ENCODE measurements at places on chromosomes 12 and 14.

DNA sequence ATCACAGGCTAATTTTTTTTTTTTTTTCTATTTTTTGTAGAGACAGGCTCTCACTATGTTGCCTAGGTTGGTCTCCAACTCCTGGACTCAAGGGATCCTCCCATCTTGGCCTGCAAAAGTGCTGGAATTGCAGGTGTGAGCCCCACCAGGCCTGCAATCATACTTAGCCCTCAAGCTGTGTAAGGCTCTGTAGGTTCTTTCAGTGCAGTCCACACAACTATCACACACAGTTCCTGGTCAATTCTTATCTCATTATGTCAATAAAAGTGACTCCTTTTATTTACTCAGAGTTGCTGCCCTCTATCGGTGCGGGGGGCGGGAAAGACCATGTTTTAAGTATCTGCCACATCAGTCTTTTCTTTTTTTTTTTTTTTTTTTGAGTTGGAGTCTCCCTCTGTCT is 29.0 kb downstream of the SLC2A3 start:
- no peak for DNase-seq

DNA sequence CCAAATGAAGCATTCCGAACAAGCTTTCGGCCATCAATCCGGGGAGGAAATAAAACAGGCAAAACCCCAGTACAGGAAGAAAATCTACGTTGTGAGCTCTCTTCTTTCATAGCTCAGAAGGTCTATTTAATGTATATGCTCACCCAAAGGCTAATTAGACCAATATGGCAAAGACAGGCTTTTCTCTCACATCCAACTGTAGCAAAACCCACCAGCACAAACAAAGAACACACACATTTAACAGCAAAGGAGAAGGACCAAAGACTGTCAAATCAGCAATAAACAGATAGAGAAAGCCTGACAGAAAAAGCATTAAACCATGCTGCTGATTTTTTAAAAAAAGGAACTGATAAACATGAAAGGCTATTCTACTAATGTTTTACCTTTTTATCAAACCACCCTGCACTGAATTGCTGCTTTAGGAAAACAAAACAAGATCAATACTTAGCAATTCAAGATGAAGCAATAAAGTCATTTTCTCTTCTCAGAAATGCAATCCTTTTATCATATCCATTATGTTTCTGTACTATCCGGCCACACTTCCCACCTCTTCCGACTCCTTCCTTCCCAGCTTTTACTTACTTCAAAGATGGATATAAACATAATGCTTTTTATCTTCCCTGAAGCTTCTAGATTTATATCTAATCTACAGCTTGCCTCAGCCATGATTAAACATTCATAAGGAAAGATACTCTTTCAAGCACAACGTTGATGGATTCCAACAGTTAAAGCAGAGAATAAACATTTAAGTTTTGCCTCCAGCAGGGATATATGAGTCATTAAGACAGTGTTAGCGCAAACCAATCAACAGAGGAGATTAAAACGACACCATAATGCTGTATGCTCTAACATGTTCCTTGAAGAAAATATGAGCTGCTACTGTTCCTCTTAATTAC is 74.6 kb upstream of the BBS10 start:
- DNase-seq = no peak

GRCh38 chr12:128871516-128871892 is 18.2 kb downstream of the GLT1D1 start:
- DNase-seq = no peak

- no peak for DNase-seq
Measured at GRCh38 chr12:57213763-57214397, 2.7 kb upstream of the NXPH4 start.

DNA sequence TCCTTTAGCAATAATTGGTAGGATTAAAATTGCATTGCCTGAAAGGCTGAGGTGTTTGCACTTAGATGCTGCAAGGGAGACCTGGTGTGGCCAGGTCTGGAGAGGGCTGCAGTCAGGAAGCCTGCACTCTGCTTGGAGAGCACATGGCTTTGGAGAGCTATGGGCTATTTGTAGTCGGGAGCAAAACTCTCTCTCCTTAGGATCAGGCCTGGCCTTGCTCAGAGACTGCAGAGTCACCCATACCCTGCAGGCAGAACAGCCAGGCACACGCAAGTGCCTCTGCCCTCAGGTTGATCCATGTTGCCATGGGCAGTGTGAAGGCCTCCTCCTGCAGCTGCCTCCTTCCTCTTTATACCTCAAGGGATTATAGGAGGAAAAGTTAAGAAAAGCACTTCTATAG is 26.8 kb downstream of the CKB start:
- DNase-seq = no peak

DNA sequence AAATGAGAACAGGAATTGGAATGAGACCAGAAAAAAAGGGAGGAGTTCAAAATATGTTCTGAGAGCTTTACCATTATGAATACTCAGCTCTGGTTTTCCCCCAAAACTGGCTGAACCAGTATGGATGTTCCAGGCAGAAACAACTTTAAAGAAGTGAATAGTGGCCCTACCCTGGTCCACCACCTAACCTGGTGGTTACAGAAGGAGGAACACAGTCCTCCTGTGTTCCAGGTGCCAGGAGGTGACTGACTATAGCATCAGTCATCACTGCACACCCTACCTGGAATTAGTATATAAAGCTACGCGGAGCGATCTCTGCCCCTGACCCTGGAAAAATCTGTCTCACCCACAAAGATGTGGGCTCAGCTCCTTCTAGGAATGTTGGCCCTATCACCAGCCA is at the start of gene A2ML1:
Gene A2ML1 (plus strand): TSS at position 324 of the 400 bp plus-strand sequence. CDS start 31 bp downstream, at position 355.
- DNase-seq = no peak

DNA sequence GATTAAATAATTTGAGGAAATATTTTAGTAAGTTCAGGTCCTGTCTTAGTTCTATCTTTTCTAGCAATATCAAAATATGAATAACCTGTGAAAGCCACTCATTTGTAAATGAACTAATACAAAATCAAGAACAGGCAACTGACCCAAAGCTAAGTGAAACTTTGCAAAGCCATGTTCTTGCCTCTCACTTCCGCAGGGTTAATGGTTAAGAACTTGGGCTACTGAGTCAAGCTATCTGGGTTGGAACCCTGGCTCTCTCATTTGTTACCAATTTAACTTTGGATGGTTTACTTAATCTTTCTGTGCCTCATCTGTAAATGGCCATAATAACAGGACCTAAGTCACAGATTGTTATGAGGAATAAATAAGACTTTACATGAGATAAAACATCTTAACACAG is 2.8 kb downstream of the KIF21A start:
- no peak for DNase-seq

GRCh38 chr12:43742106-43742505 is 16.5 kb downstream of the PUS7L start:
- no peak for DNase-seq

DNA sequence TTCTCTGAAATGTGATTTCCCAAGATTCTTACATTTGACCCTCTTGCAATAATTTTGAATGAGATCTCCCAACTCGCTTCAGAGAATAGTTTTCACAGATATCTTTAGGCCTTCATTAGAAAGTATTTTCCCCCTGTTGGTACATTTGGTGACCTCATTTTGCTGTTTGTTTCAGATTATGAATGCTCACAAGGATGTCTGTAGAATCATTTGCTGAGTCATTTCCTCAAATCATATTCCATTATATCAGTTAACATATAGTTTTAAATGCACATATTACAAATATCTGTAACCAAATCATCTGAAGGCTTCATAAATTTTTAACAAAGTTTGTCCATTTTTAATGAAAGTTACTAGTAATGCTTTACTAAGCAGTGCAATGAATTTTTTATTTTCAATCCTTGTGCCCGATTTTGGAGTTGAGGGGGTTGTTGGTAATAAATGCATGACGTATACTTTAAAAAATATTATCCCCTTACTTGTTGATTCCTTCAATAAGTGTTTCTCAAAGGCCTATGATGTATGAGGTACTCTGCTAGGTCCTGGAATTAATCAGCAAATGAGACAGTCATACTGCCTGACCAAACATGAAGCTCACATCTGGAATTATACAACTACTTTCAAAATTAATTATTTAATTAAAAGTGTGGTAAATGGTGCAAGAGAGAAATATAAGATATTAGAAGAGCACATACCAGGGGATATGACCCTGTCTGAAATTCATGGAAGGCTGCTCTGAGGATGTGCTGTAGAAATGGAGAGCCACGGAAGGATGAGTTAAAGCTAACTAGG is 126.9 kb upstream of the RAP1B start:
- no peak for DNase-seq

DNA sequence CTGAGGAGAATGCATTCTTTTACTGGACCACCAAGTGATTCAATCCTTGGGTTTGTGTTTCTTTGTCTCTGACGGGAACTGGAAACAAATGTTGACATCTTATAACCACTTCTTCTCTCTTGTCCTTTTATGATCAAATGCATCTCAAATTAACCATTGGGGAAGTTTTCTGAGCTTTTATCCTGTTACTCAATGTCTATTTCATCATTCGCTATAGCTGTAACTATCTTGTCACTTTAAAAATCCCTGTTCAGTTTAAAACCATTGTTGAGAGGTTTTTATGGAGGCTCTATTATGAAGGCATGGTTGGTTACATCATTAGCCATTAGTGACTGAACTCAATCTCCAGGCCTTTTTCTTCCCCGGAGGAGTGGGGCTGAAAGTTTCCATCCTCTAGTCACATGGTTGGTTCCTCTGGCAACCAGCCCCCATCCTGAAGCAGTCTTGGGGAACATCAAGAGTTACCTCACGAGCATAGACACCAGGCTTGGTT is 2.7 kb upstream of the CLEC6A start:
- DNase-seq = no peak

DNA sequence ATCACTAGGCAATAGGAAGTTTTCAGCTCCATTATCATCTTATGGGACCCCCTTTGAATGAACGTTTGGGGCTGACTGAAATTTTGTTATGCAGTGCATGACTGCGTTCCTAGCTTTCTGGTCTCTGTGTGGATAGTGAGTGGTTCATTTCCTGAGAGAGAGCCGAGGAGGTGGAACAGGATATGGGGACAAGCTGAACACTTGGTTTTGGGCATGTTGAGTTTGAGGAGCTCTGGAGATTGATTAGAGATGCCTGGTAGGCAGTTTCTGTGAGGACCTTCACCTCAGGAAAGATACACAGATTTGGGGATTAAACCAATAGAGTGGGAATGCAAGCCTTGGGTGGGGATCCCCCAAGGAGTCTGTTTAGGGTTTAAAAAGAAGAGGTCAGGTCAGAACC is 27.7 kb downstream of the TEAD4 start:
- no peak for DNase-seq

DNA sequence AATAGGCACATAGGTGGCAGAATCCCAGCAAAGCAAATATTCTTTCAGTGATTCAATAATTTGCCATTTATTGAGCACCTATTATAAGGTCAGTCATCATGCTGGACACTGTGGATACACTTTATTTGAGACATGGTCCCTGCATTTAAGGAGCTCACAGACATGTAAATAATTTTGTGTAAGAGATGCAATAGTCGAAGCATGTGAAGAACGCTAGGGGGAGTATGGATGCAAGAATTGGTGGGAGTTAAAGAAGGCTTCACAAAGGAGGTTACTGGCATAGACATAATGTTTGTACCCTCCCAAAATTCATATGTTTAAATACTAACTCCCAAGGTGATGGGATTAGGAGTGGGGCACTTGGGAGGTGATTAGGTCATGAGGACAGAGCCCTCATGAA is 260.6 kb upstream of the GARIN6 start:
- DNase-seq = no peak

DNA sequence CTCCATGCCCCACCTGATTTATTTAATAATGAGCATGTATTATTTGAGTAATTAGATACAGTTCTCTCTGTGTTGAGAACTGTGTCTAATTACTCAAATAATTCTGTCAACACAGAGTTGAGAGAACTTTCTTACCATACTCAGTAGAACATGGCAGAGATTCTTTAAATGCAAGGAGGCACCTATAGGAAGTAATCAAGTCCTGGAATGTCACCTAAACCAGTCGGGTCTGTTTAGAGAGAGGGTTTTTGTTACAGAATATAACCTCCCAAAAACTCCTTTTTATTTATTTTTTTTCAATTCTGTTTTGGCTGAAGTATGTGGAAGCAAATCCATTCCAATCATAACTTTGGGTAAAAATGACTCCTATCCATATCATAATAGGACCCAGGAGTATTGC is 37.5 kb upstream of the CIT start:
- DNase-seq = no peak

GRCh38 chr12:71645268-71645667 is 18.4 kb downstream of the ZFC3H1 start:
- no peak for DNase-seq

GRCh38 chr14:68094752-68095151 is 275.2 kb downstream of the RAD51B start:
- DNase-seq = no peak

DNA sequence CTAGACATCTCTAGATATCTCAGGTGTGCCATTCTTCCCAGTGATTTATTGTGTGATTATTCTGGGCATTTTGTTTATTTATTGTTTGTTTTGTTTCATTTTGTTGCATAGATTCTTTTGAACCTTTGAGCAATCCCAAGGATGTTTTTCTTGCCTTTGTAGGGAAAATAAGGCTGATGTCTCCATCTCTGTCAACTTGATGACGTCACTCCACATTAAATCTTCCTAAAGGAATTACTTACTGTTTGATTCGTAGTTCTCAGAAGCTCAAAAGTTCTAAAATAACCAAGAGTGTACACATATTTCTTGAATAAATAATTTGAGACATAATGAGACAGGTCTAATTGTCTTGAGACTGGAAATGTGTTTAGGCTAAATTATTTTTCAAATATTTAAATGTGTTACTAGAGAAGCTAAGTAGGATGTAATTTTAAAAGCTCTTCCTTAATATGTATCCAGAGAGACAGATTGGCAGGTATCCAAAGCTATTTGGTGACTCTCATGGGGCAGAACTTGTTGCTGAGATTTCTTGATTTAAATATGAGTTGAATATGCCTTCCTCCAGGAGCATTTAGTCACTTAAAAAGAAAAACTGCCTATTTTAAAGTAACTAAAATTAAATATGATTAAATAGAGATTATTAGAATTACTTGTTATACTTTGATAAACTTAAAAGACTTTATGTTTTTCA is 128.7 kb downstream of the CNTN1 start:
- no peak for DNase-seq

- DNase-seq = no peak
Measured at GRCh38 chr12:121932914-121933521, 14.6 kb downstream of the CFAP251 start.

GRCh38 chr12:124666722-124667259 is 99.4 kb upstream of the NCOR2 start:
- no peak for DNase-seq

GRCh38 chr12:34300376-34301250 is 278.3 kb downstream of the ALG10 start:
- peak; percentile 59 for DNase-seq

DNA sequence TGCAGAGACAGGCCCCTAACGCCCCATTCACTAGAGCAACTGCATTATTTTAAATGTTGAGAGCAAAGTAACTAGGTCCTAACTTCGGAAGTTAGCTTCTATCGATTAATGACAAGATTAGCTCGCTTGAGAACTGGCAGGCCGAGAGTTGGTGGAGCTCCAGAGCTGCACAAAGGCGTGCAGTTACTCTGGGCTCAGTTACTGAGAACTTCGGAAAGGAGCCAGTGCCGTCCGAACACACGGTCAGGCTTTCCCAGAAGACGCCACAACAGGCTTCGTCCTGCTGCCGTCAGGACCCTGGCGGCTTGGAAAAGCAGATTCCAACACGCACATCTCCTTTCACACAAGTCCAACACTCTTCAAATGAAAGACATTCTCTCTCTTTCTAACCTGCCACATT is 45.4 kb upstream of the TESC start:
- no peak for DNase-seq

Data from chondrocyte (in vitro differentiated cells).